ENCODE measurements at places on chromosomes 3 and 15. TPM values are rescaled to one million over a fixed set of nuclear protein-coding genes. Genes with fewer than 3 reads are reported as not detected.

- DNase-seq = peak; percentile 35
- no peak overlapping the region for H3K27ac ChIP-seq
- no peaks in the 10 kb centered on the region for H3K27me3 ChIP-seq
- no peak overlapping the region for H3K4me3 ChIP-seq
Measured at GRCh38 chr15:75727031-75727531, 14.4 kb upstream of the CSPG4 start.

DNA sequence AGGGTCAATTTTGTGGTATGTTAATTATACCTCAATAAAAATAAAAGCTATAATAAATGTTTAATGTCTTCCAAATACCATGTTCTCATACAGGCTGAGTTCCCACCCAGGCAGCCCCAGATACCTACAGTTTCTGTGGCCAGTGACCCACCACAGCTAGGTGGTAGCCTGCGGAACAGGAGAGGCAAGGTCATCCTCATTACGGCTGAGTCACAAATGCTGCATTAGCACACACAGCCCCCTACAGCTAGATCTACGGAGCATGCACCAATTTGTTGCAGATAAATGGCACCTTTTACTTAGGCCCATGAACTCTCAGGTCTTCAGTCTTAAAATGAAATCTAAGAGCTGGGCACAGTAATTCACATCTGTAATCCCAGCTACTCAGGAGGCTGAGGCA is 5.1 kb downstream of the SPATA12 start:
- no peak overlapping the region for H3K27ac ChIP-seq
- H3K27me3 ChIP-seq = no peaks in the 10 kb centered on the region
- no peaks in the 10 kb centered on the region for H3K4me1 ChIP-seq
- no peak for DNase-seq
- no peak overlapping the region for H3K4me3 ChIP-seq
- H3K36me3 ChIP-seq = no peaks in the 10 kb centered on the region

GRCh38 chr3:43004282-43004681 is 25.2 kb downstream of the GASK1A start:
- no peak overlapping the region for H3K4me3 ChIP-seq
- H3K4me1 ChIP-seq = no peaks in the 10 kb centered on the region

- no peaks in the 10 kb centered on the region for H3K36me3 ChIP-seq
- no peaks in the 10 kb centered on the region for H3K27me3 ChIP-seq
- no peak for DNase-seq
- no peaks in the 10 kb centered on the region for H3K4me1 ChIP-seq
- no peak overlapping the region for H3K4me3 ChIP-seq
Measured at GRCh38 chr3:132071043-132071442, 36.2 kb upstream of the CPNE4 start.

GRCh38 chr3:152780553-152780952 is 54.4 kb upstream of the P2RY1 start:
- no peak overlapping the region for H3K27ac ChIP-seq
- H3K4me3 ChIP-seq = no peak overlapping the region
- no peak for DNase-seq
- H3K27me3 ChIP-seq = no peaks in the 10 kb centered on the region

GRCh38 chr3:58835086-58835485 is 168.5 kb upstream of the FAM3D start:
- no peak for DNase-seq
- H3K27me3 ChIP-seq = no peaks in the 10 kb centered on the region
- H3K4me1 ChIP-seq = no peaks in the 10 kb centered on the region

GRCh38 chr3:140204271-140204984 is 269.4 kb downstream of the CLSTN2 start:
- no peaks in the 10 kb centered on the region for H3K36me3 ChIP-seq
- no peaks in the 10 kb centered on the region for H3K4me1 ChIP-seq
- H3K4me3 ChIP-seq = no peak overlapping the region
- no peaks in the 10 kb centered on the region for H3K27me3 ChIP-seq

- H3K27ac ChIP-seq = no peak overlapping the region
- no peak for DNase-seq
- H3K36me3 ChIP-seq = peaks cover 36% of the 10 kb centered on the region
- H3K4me3 ChIP-seq = no peak overlapping the region
- no peaks in the 10 kb centered on the region for H3K27me3 ChIP-seq
- H3K4me1 ChIP-seq = no peaks in the 10 kb centered on the region
Measured at GRCh38 chr3:196232882-196233251, 16.5 kb downstream of the SLC51A start.

- DNase-seq = no peak
- H3K27me3 ChIP-seq = no peaks in the 10 kb centered on the region
- no peaks in the 10 kb centered on the region for H3K36me3 ChIP-seq
- no peak overlapping the region for H3K27ac ChIP-seq
- peaks cover 8% of the 10 kb centered on the region for H3K4me1 ChIP-seq
Measured at GRCh38 chr15:64247535-64247905, 84.7 kb upstream of the PPIB start.

- H3K36me3 ChIP-seq = no peaks in the 10 kb centered on the region
- peaks cover 4% of the 10 kb centered on the region for H3K4me1 ChIP-seq
- no peak for DNase-seq
- H3K27ac ChIP-seq = no peak overlapping the region
- no peak overlapping the region for H3K4me3 ChIP-seq
Measured at GRCh38 chr3:49668861-49669260, 5.3 kb upstream of the APEH start.

DNA sequence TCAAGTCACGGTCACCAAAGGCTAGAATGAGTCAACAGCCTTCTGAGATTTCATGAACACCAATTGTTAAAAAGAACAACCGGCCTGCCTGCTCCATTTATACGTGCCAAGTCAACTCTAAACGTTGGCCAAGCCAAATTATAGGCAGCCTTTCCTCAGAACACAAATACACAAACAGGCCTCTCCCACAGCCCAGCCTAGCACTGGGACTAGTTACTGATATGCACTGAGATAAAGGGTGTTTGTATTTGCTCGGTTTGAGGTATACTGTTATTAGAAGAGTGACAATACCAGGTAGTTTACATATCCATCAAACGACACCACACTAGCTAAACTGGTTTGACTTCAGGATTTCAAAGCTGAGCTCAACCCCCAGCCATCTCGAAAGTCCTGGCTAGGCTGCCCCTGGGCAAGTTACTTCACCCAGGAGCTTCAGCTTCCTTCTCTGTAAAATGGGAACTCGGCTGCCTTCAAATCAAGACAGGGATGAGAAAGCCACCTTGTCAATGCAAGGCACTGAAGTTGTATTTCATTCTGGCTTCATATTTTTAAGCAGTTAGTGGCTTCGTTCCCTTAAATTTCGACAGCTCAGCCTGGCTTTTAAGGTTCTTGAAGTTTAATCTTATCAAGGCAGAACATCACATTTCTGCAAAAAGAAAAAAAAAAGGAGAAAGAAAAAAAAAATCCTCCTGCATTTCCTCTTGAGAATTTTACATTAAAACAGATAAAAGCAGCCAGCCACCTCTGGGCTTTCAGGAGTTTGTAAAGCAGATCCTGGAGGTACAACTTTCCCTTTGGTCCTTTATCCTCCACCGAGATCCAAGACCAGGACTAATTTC is 4.0 kb downstream of the TLE3 start:
- H3K27me3 ChIP-seq = no peaks in the 10 kb centered on the region
- no peaks in the 10 kb centered on the region for H3K4me1 ChIP-seq
- H3K36me3 ChIP-seq = no peaks in the 10 kb centered on the region
- peak overlapping the region; percentile 39 for H3K4me3 ChIP-seq

- no peak overlapping the region for H3K27ac ChIP-seq
- no peak overlapping the region for H3K4me3 ChIP-seq
- H3K27me3 ChIP-seq = no peaks in the 10 kb centered on the region
Measured at GRCh38 chr3:45557886-45558285, 36.7 kb upstream of the LIMD1 start.

DNA sequence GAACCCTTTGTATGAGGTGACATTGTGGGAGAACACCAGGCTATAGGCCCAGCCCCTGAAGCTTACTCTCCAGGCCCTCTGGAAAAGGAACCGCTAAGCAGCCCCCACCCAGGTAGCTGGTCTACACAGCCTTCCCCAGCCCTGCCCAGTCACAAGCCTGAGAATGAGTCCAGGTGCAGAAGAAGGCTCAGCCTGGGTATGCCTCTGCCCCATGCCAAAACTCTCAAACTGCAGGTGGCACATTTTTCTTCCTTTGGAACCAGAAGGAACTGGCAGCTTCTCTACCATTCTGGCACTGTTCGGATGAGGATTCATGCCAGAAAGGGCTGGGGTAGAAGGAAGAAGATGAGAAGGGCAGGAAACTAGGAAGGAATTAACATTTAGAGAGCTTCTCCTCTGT is 23.7 kb upstream of the TBC1D21 start:
- no peaks in the 10 kb centered on the region for H3K4me1 ChIP-seq
- DNase-seq = no peak

- no peak overlapping the region for H3K4me3 ChIP-seq
- H3K36me3 ChIP-seq = no peaks in the 10 kb centered on the region
- H3K4me1 ChIP-seq = no peaks in the 10 kb centered on the region
- no peaks in the 10 kb centered on the region for H3K27me3 ChIP-seq
- no peak overlapping the region for H3K27ac ChIP-seq
Measured at GRCh38 chr15:25247407-25248038, 191.3 kb downstream of the UBE3A start.

- peaks cover 13% of the 10 kb centered on the region for H3K4me1 ChIP-seq
- no peak overlapping the region for H3K27ac ChIP-seq
- no peak for DNase-seq
- no peaks in the 10 kb centered on the region for H3K36me3 ChIP-seq
Measured at GRCh38 chr3:13879102-13879945, 547 bp downstream of the WNT7A start.

DNA sequence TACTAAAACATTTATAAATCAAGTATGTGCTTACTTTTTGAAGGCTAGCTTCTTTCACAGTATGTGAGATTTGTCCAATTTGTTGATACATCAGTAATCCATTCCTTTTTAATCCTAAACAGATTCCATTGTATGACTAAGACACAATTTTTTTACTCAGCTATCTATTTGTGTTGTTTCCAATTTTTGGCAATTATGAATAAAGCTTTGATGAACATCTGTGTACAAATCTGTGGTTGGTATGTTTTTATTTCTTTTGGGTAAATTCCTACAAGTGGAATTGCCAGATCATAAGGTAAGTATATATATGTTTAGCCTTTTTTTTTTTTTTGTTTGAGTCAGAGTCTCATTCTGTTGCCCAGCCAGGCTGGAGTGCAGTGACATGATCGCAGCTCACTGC is 56.2 kb upstream of the VEPH1 start:
- no peak for DNase-seq
- no peak overlapping the region for H3K27ac ChIP-seq
- H3K27me3 ChIP-seq = no peaks in the 10 kb centered on the region
- H3K4me3 ChIP-seq = no peak overlapping the region

DNA sequence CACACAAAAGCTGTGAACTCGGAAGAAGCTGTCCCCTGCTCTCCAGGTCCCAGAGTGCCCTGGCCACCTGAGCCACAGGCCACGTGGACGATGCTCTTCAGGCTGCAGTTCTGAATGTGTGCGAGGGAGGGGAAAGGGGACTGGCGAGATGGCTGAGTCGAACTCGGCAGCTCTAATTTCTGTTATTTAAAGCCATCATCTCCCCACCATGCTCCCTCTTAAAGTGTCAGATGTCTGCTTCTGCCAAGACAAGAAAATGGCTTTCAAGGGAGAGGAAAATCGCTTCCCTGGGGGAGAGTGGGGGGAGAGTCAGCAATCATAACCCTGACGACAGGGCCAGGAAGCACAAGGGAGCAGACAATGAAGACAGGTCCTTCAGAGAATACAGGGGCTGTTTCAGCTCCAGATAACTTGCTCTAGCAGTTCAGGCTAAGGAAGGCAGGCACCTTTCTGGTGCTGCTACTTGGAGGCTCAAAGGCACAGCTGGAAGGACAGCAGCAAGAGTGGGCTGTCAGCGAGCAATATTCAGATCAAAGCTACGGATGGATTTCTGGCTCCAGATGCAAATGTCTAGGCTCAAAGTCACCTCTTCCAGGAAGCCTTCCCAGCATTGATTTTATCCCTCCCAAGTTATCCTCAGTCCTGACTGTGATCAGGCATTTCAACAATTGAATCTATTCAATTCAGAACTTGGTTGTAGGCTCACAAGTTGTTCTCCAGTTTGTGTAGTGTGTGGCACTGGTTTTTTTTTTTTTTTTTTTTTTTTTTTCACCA is 15.5 kb upstream of the CCDC33 start:
- no peak overlapping the region for H3K4me3 ChIP-seq
- no peak for DNase-seq
- no peak overlapping the region for H3K27ac ChIP-seq
- H3K27me3 ChIP-seq = no peaks in the 10 kb centered on the region

DNA sequence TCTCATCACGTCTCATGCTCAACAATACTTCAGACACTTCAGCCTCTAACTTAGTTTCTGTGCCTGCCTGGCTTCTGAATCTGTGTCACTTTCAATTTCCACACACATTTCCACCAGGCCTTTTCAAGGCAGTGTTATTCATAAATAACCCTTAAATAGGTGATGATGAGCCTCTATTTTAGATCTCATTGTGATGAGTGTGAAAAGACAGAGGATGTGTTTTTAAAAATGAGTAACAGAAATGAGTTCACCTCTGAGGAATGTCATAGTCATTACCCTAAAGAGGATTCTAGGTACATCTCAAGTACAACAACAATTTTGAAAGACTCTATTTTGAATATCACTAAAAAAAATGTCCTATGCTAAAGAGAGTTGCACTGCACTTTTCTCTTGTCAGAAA is 64.6 kb downstream of the STAC start:
- H3K36me3 ChIP-seq = no peaks in the 10 kb centered on the region
- no peaks in the 10 kb centered on the region for H3K4me1 ChIP-seq
- H3K27me3 ChIP-seq = no peaks in the 10 kb centered on the region

GRCh38 chr3:111850537-111850936 is 8.5 kb upstream of the PHLDB2 start:
- H3K36me3 ChIP-seq = no peaks in the 10 kb centered on the region
- DNase-seq = no peak
- no peaks in the 10 kb centered on the region for H3K4me1 ChIP-seq
- no peaks in the 10 kb centered on the region for H3K27me3 ChIP-seq
- no peak overlapping the region for H3K27ac ChIP-seq

DNA sequence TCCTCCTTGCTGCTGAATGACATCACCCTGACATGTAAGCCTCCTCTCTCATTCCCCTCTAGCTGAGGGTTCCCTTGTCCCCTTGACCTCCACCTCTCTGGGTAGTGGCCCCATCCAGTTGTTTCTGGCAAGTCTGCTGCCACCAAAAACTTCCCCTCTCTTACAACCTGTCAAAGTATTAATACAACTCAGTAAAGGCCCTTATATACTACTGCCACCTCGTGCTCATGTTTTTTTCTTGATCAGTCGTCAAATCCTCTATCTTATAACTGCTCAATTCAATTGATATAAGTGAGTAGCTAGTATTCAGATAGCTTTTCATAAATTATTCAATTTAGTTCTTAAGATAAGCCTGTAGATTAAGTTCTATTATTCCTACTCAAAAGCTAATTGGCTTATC is 249.6 kb downstream of the MBNL1 start:
- DNase-seq = no peak
- H3K4me1 ChIP-seq = no peaks in the 10 kb centered on the region
- no peak overlapping the region for H3K4me3 ChIP-seq
- H3K36me3 ChIP-seq = no peaks in the 10 kb centered on the region
- H3K27me3 ChIP-seq = no peaks in the 10 kb centered on the region
- no peak overlapping the region for H3K27ac ChIP-seq

The ARHGEF26 gene
- 19.0 TPM for total RNA-seq

The RETNLB gene
- 42.1 TPM for total RNA-seq

The PRRT3 gene
- 1.9 TPM for total RNA-seq

The PTX3 gene
- not detected for total RNA-seq

The PTH1R gene
- 2.4 TPM for total RNA-seq

The CLRN1 gene
- total RNA-seq = not detected

The LXN gene
- total RNA-seq = 18.2 TPM

The HYAL2 gene
- total RNA-seq = 18.2 TPM

The IL20RB gene
- 0.57 TPM for total RNA-seq

The CCR2 gene
- total RNA-seq = not detected

The ABCC5 gene
- total RNA-seq = 54.0 TPM

The CCDC71 gene
- 37.8 TPM for total RNA-seq

The IGSF11 gene
- total RNA-seq = 3.0 TPM

The MESP2 gene
- not detected for total RNA-seq

The CCR1 gene
- 1.7 TPM for total RNA-seq

The CEP63 gene
- 67.7 TPM for total RNA-seq

The TF gene
- not detected for total RNA-seq

The C3orf22 gene
- total RNA-seq = not detected

Measured in Peyer's patch (tissue), 4 donors.